ENCODE measurements at places on chromosomes 4 and X. TPM values are rescaled to one million over a fixed set of nuclear protein-coding genes. Genes with fewer than 3 reads are reported as not detected.

DNA sequence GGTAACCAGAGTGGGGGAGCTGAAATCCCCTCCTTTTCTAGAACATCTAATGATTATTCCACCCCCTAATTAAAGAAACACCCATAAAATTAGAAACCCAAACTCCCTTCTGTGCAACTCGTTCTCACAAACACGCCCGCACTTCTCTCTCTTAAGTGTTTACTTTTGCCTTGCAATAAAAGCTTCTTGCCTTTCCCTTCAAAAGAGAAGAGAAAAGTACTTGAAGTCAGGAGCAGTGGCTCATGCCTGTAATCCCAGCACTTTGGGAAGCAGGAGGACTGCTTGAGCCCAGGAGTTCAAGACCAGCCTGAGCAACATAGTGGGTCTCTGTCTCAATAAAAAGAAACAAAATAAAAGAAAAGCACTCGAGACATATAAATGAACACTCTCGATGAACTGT, 3.6 kb upstream of the GPR173 start:
- DNase-seq: no peak

DNA sequence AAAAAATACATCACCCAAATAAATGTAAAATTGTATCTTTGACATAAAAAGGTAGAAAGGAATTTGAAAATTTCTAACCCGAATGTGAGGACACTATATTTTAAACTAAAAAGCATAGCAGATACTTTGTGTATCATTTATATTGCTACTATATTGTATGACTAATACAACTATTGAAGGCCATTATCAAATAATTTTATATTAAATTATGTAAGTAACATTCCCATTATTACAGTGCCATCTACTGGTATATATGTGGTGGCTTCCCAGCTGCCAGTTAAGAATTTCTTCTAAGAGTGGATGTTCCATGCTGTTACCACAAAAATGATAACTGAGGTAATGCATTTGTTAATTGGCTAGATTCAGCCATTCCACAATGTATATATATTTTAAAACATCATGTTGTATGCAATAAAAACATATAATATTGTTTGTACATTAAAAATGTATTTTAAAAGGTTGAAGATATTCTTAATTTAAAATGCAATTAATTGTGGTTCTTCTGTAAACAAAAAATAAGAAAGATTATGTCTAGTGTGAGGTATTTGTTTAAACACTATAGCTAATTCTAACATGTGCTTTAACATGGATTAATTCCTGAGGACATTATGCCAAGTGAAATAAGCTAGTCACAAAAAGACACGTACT, 65.3 kb downstream of the EGF start:
- DNase-seq: no peak

DNA sequence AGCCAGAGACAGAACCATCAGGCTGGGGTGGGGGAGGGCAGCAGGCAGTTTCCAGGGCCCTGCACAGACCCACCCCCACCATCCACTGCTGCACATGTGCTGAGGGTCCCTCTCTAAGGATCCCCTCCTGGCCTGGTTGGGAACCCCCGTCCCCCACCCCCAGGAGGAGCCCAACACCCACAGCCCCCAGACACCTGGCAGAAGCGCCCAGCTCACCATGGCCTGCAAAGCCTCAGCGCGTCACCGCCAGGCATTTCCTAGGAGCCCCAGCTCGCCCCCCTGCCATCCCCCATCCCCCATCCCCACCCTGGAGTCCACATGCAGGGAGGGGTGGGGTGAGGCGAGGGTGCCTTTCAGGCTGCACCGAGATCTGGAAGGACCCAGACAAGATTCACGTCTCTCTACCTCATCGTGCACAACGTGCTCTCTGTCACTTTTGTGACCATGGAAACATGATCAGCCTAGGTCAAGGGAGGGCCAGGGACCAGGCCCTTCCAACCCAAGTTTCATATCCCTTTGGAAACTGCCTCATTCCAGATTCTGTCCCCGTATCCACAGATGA, 9.3 kb downstream of the MXD4 start:
- no peak for DNase-seq

DNA sequence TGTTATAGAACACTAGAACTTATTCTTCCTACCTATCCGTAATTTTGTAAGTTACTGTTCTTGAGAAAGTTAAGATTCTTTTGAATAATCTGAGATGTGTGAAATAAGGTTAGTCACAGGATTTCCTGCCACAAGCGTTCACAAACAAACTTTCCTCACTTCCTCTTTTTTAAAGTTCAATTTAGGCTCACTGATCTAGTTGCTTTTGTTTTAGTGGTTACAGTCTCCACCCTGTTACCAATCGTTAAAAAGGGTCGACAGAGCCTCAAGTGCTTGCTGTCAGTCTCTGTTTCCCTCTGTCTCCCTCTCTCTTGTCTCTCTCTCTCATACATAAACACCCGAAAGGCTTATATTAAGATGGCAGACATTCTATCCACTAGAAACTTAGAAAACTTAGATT, 35.9 kb upstream of the STK26 start:
- no peak for DNase-seq

DNA sequence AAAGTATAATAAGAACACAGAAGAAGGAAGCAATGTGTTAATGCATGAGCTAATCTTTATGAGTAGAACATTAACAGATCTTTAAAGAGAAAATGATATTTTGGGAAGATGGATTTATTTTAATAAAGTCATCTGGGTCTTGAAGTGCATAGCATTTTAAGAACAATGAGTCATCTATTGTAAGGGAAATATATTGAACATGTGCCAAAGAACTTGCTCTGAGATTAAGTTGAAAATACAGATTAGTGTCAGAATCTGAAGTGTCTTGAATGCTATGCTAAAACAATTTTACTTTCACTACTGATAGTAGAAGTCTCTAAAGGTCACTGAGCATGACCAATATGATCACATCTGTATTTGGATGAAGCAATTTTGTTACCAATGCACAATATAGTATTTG, 776.7 kb upstream of the GRID2 start:
- no peak for DNase-seq

DNA sequence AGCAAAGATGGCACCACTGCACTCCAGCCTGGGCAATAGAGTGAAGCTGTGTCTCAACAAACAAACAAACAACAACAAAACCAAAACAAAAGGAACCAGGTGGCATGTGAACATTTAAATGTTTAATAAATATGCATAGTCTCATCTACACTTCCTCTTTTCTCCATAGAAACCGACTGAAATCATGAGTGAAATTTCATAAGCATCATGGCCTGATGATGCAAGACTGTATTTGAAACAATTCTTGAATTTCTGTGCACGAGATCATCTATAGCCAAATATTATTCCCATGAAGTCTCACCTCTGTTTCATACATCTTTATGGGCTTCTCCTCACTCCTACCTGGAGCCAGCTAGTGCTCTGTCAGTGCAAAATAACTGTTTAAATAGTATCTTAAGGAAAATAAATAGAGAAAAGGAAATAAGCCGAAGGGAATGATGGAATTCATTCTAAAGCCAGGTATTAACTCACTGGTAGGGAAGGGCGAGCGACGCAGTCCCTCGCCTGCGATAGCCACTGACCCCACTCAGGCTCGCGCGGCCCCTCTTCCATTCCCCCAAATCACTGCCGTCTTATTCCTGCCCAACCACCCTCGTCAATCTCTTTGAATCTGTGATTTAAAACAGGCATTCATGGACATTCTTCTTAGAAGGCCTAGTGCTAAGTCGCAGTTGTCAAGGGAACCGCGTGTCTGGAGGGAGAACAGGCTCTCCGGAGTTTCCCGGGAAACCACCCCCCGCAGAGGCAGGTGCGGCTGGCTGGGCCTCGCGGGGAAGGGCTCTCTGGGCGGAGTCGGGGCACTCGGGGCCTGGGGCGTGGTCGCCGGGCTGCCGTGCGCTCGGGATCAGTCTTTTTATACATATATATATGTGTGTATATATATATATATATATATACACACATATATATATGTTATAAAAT, 52.4 kb upstream of the TRIM2 start:
- DNase-seq: peak; percentile 81

DNA sequence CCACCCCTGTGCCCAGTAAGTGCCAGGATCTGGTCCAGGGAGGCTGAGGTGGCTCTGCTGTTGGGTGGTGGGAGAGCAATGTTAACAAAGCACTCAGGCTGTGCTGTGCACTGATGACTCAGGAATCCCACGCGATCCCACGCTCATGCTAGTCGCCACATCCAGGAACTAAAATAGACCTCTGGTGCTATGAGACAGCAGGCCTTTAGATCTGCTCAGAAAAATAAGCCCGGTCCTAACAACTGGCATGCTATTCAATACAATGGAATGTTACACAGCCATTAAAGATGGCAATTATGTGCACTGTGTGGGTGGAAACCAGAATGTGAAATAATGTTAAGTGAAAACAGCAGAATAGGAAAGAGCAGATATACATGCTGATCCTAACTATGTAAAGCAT, 26.0 kb downstream of the ARL13A start:
- no peak for DNase-seq

DNA sequence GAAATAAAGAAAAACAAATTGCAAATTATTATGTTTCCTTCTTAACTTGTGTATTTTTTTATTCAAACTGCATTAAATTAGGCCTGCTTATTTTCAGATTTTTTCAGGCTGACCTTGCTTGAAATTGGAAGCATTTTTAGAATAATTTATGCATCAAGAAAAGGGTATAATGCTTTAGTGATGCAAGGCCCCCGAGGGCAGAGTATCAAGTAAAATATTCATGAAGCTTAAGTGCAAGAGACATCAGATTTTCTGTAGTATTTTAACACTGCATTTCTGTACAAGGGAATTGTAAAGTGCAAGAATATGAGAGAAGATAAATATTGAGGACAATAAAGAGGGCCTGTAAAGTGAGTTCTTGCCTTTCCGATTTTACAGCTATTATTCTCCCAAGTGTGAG, 485.8 kb upstream of the ATOH1 start:
- no peak for DNase-seq

GRCh38 chrX:68261060-68261672, 172.1 kb downstream of the OPHN1 start:
- no peak for DNase-seq

DNA sequence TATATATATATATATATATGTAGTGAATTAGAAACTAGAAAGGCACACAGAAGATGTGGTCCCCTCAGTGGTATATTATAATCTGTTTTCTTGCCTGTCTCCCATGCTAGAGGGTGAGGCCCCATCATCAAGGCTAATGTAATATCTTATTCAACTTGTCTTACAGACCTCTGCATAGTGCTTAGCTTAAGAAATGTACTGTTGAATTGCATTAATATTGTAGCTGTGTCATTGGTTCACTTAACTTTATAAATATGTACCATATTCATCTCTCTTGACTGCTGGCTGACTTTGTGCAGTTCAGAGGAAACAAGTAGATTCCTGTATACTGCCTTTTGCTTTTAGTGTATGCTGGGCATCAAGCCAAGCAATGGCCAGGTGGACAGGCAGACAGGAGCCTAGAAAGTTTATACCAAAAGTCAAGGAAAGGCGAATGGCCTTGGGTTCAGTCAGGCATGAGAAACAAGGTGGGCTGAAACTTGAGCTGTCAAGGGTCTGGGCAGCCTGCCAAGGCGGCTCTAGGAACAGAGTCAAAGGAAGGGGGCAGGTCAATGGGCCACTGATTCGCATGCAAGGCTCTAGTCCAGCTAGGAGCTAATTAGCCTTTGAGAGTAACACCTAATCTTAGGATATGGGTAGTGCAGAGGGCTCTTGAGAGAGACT, 78.8 kb upstream of the LEF1 start:
- DNase-seq: no peak

Gene CC2D2A
- total RNA-seq: 26.2 TPM

Gene FAM156B
- 16.2 TPM for total RNA-seq

Gene STX18
- 36.7 TPM for total RNA-seq

Gene ADH6
- not detected for total RNA-seq

Data from neural crest cell (in vitro differentiated cells).